ENCODE measurements at places on chromosomes 6 and 20. TPM values are rescaled to one million over a fixed set of nuclear protein-coding genes. Genes with fewer than 3 reads are reported as not detected.
A peak's percentile ranks its signal among the peaks of the same experiment; 100 is the strongest.

- no peak for DNase-seq
Observed at GRCh38 chr6:41439524-41440418, 104.4 kb downstream of the NCR2 start.

- DNase-seq, result no peak
Observed at GRCh38 chr20:846894-847278, 13.4 kb downstream of the FAM110A start.

DNA sequence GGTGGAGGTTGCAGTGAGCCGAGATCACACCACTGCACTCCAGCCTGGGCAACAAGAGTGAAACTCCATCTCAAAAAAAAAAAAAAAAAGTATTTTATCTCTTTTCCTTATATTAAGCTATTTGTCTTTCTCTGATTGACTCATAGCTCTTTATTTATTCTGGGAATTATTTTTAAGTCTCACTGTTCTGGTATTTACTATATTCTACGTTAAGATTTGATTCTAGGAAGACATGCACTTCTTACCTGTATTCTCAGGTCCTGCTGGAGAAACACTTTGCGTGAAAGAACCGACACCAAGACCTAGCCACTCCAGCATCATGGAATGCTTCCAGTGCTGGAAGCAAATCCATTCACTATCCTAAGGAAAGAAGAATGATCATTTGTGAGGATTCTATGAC lies 17.6 kb downstream of the ZNFX1 start:
- no peak for DNase-seq

- no peak for DNase-seq
Observed at GRCh38 chr20:22795433-22795832, 211.1 kb upstream of the FOXA2 start.

- DNase-seq, result no peak
Observed at GRCh38 chr6:246352-246751, 45.9 kb upstream of the DUSP22 start.

DNA sequence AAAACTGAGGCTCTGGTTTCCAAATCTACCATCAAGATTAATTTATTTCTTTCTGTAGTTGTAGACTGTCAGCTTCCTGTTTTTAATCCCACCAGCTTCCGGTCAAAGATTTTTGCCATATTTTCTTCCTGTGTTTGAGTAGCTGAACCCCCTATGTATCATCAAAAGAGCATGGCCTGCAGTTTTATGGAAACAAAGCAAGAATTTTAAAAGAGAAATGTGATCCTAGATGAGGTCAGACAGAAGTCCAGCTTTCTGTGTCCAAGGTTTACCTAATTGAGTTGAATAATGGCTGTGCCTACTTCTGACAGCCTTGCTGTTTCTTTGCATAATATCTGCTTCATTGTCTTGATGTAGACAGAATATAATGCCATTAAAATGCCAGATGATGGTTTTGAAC lies 163.7 kb downstream of the CARMIL1 start:
- DNase-seq, result no peak

DNA sequence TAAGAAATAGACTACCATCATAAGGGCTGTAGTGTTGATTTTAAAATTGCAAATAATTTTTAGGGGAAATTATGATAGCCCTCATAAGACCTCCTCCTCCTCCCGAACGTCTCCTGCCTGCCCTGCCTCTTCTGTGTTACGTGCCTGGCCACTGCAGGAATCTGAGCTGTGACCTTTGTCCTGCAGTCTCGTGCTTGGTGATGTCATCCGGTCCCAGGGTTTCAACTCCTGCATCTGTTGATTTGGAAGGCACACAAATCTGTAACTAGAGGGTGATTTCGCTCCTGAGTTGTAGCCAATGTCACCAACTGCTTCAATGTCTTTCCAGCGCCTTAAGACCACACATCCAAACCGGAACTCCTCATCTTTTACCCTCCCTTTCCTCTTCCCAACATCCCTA lies 163.2 kb downstream of the AIG1 start:
- DNase-seq, result no peak

DNA sequence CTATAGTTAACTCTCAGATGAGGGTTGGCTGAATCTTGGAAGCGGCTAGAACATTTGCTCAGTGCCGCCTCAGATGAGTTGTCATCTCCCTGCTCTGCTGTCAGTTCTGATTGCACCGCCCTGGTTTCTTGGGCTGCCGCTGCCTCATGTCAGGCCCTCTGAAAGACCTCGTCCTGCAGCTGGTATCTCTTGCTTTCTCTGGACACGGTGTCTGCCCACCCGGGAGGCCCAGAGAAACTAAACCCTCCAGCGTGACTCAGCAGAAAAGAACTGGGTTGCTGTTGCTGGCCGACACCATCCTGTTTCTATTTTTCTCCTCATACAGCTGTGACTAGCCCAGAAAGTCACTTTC lies 355.4 kb downstream of the CD83 start:
- no peak for DNase-seq

- DNase-seq, result peak; percentile 33
Observed at GRCh38 chr6:40587240-40588069, at the start of gene LRFN2. TSS of gene LRFN2 (minus strand) at chr6:40587364.

- DNase-seq, result no peak
Observed at GRCh38 chr6:143607168-143607567, 70.6 kb upstream of the PHACTR2 start.

- DNase-seq, result no peak
Observed at GRCh38 chr20:17904027-17904426, 64.6 kb downstream of the SNX5 start.

- peak; percentile 49 for DNase-seq
Observed at GRCh38 chr6:11772109-11772825, 6.3 kb downstream of the ADTRP start.

DNA sequence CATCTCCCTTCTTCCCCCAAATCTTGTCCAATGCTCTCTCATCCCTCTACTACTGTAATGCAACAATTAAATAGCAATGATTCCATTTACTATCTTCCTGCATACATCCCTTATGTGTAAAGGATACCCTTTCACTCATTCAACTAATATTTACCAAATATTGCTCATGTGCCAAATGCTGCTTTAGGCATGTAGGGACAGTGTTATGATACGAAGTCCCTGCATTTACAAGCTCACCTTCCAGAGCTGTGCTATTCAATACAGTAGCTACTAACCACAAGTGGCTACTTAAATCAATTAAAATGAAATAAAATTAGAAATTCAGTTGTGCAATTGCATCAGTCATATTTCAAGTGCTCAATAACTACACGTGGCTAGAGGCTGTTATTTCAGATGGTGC lies 41.1 kb downstream of the GMDS start:
- DNase-seq, result no peak

DNA sequence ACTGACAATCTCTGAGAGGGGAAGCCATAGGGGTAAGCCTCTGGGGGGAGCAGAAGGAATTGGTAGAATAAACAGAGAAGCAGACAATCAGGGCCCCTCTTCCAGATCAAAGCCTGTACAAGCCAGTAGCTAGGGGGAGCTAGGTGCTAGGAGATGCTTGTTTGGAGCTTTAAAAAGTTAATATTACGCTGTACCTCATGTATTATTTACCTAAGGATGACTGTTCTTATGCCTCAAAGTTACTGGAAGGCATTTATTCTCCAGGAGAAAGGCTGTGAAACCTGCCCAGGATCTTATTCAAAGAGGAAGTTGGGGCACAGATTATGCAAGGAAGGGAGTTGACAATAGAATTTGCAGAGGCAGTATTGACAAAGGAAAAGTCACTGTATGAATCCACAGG lies 111.8 kb upstream of the SLC35F1 start:
- no peak for DNase-seq

DNA sequence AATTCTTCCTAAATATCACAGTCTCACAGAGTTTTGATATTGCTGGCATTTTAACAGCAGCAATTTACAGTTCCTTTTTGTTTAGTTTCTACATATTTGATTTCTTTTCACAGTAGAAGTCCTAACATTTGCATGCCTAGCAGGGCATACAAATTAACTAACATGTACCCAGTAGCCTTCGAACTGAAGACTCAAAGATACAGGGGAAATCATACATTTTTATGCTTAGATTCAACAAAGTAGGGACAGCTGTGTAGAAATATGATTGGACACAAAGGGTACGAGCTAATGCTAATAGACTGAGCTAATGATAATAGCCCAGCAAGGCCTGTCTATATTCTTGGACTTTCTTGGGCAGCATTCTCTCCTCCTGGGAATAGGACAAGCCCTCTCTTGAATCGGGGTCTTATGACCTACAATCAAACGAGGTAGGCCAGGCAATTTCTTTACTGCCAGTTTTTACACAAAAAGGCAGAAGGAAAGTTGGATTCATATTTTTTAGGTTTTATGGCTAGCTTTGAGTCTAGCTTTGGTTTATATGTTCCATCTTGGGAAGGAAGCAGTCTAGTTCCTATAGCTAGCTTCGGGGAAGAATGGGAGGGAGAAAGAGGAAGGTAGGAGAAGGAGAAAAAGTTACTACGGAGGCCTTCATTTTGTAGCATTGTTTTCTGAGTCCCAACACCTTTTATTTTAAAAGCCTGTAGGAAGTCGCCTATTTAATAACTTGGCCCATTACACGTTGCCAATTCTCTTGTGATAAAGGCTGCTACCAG lies 115.8 kb downstream of the HFE start:
- no peak for DNase-seq

DNA sequence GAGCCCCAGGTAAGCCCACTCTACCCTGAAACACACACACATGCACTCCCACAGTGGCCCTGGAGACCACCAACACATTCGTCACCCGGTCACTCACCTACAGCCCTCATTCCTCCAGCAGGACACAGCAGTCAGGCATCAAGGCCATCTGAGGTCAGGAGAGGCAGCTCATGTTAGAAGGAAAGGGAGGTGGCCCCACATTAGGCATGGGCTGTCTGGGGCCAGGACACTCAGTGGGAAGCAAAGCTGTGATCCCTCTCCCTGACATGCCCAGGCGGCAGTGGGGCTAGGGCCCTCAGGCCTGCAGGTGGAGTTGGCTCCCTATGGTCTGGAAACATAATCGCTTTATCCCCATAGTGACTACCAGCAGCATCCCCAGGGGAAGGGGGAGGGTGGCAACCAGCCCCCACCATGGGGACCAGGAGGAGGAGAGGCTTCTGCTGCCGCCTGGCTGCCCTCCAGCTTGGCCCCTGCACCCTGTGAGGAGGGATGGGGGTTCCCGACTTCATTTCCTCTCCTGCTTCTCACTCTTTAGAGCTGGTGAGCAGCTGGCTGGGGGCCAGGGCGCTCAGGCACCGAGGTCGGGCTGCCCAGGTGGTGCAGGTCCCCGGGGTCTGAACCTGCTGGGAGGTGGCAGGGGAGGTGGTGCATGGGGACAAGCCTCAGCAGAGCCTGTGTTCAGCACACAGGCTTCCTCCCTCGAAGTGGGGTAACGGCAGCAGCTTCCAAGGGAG lies 76.6 kb upstream of the CST7 start:
- DNase-seq, result no peak

RAB32 gene
- 36.7 TPM for total RNA-seq

MYCT1 gene
- 16.4 TPM for total RNA-seq

HMGCLL1 gene
- 2.6 TPM for total RNA-seq

KCNG1 gene
- 7.0 TPM for total RNA-seq

ANKRD66 gene
- not detected for total RNA-seq

FAM184A gene
- total RNA-seq, result 12.8 TPM

HS3ST5 gene
- total RNA-seq, result not detected

Measured in breast epithelium (tissue), 4 donors.